ENCODE measurements at places on chromosomes 7 and 10.

DNA sequence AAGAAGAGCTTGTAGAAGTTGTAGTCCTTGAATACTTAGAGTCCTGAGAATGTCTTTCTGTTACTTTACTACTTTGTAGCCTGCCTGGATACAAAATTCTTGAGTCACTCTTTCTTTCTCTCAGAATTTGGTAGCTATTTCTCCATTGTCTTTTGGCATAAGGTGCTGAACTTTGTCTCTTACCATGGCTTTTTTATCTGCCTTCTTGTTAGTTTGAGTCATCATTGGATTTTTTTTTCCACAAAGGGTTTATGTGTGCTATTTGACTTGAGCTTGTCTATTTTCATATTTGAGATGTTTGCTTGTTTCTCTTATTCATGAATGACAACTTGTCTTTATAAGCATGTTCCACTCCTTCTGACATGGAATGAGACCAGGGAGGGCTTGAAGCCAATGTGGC, 74.5 kb upstream of the EXOC6 start:
- H3K27ac ChIP-seq: no peak overlapping the region
- no peaks in the 10 kb centered on the region for H3K4me1 ChIP-seq
- peaks cover 37% of the 10 kb centered on the region for H3K27me3 ChIP-seq
- no peak overlapping the region for H3K4me3 ChIP-seq
- no peak for DNase-seq

DNA sequence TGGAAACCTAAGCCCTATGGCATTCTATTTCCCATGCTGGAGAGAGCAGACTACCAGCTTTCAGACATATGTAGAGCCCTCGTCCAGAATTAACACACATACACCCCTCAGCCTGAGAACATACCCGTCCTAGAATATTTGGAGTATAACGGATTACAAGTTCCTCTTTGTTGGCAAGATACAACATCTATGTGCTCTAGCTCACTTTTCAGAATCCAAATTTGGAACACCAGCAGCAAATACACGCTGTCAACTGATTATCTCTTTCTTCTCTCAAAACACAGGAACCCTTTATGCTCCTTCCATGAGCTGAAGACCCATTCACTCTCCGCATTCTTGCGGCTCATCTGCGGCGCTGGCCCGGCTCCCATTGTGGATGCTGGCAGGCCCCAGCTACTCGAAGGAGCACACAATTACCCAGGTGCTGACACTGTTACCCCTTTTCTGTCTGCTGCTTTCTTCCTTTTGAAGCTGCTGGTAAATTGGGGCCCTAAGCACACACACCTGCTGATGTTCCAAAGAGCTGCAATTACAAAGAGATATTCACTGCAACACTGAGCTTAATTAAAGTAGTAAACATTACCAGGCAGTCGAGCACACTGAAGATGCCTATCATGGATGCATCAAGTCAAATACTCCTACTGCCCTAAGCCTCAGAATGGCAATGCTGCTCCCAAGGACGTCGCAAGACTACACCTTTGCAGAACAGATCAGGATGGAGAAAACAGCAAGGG, 70.0 kb downstream of the VOPP1 start:
- H3K36me3 ChIP-seq: no peaks in the 10 kb centered on the region
- H3K27ac ChIP-seq: no peak overlapping the region
- peaks cover 5% of the 10 kb centered on the region for H3K4me1 ChIP-seq
- H3K4me3 ChIP-seq: no peak overlapping the region
- H3K27me3 ChIP-seq: no peaks in the 10 kb centered on the region

- peak overlapping the region; percentile 91 for H3K4me3 ChIP-seq
- no peak for DNase-seq
- peak overlapping the region; percentile 71 for H3K27ac ChIP-seq
- H3K36me3 ChIP-seq: peaks cover 18% of the 10 kb centered on the region
Measured at GRCh38 chr7:41696323-41696916, 6.5 kb downstream of the INHBA start.

- H3K4me3 ChIP-seq: peak overlapping the region; percentile 43
- peaks cover 21% of the 10 kb centered on the region for H3K4me1 ChIP-seq
- peaks cover 4% of the 10 kb centered on the region for H3K36me3 ChIP-seq
- no peak for DNase-seq
- H3K27me3 ChIP-seq: no peaks in the 10 kb centered on the region
- H3K27ac ChIP-seq: no peak overlapping the region
Measured at GRCh38 chr10:102741726-102742237, 2.0 kb upstream of the WBP1L start.

DNA sequence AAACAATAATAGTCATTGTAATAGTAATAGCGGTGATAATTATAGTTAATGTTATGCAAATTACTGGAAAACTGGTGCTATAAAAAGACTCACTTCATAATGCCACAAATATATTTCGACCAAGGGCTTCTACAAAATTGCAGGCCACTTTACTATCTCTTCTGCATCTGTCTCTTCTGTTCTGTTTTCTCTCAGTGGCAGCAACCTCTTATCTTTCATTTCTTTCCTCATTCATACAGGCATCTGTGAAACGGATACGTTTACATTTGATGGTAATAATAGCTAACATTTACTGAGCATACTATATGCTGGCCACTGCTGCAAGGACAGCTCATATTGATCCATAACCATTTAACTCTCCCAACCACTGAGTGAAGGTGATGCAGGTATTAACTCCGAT, 537.4 kb upstream of the PFKP start:
- H3K4me3 ChIP-seq: no peak overlapping the region
- H3K36me3 ChIP-seq: no peaks in the 10 kb centered on the region
- no peak for DNase-seq
- no peaks in the 10 kb centered on the region for H3K4me1 ChIP-seq
- peaks cover 12% of the 10 kb centered on the region for H3K27me3 ChIP-seq

GRCh38 chr10:13949844-13950542, 363.2 kb downstream of the PRPF18 start:
- H3K4me3 ChIP-seq: peak overlapping the region; percentile 40
- peaks cover 18% of the 10 kb centered on the region for H3K36me3 ChIP-seq
- no peaks in the 10 kb centered on the region for H3K27me3 ChIP-seq
- H3K27ac ChIP-seq: peak overlapping the region; percentile 71
- H3K4me1 ChIP-seq: peaks cover 52% of the 10 kb centered on the region

DNA sequence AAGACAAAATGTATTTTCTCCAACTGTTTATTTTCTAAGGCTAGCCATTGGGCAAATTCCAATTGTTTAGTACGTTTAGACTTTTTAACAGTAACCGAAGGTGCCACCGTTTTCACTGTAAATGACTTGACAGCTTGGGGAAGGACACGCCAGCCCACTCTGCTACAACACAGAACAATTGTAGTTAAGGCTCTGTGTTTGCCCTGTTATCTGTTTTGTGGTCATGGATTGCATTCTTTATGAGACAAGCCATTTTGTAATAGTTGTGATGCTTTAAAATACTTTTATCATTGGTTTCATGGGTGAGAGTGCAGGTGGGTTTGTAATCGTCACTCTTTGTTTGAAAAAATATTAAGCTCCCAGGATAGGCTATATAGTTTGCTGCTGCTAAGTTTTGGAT, 6.6 kb upstream of the PITRM1 start:
- DNase-seq: no peak
- no peaks in the 10 kb centered on the region for H3K36me3 ChIP-seq
- no peak overlapping the region for H3K4me3 ChIP-seq
- H3K4me1 ChIP-seq: no peaks in the 10 kb centered on the region
- no peak overlapping the region for H3K27ac ChIP-seq

DNA sequence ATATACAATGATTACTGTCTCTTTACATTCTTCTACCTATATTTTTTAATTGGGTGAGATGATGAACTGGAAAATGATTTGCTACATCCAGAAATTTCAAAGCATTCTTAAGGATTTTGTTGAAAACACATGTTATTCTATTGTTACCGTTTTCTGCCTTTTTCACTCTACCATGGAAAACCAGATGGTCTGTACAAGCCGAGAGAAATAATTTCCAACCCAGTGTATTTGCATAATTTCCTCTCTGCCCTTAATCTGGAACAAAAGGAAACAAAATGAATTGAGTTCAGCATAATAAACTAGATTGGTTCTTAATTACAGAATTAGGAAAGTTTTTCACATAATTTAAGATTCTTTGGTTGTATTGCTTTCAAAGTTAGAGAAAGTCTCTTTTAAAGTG, 211.2 kb downstream of the CACNB2 start:
- H3K36me3 ChIP-seq: no peaks in the 10 kb centered on the region
- no peak overlapping the region for H3K4me3 ChIP-seq
- no peak for DNase-seq
- peaks cover 4% of the 10 kb centered on the region for H3K4me1 ChIP-seq
- H3K27me3 ChIP-seq: no peaks in the 10 kb centered on the region

DNA sequence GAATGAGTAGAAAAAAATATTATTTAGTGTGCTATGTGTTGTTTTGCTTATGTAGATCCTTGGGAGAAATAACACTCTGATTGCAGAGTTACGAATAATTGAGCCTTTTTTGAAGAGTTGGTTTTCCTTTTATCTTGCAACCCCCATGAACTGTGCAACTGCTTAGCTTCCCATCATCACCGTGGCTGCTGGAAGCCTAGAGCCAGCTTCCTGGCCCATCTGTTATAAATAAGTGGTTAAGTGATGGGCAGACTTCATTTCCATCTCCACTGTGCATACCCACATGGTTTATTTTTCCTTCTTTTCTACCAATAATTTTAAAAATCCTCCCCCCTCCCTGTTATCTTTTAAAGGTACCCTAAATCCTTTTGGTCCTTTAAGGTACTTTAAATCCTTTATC, 554.9 kb upstream of the GALNT17 start:
- peaks cover 31% of the 10 kb centered on the region for H3K4me1 ChIP-seq
- peaks cover 25% of the 10 kb centered on the region for H3K27me3 ChIP-seq
- H3K36me3 ChIP-seq: peaks cover 14% of the 10 kb centered on the region
- H3K4me3 ChIP-seq: no peak overlapping the region
- no peak overlapping the region for H3K27ac ChIP-seq

DNA sequence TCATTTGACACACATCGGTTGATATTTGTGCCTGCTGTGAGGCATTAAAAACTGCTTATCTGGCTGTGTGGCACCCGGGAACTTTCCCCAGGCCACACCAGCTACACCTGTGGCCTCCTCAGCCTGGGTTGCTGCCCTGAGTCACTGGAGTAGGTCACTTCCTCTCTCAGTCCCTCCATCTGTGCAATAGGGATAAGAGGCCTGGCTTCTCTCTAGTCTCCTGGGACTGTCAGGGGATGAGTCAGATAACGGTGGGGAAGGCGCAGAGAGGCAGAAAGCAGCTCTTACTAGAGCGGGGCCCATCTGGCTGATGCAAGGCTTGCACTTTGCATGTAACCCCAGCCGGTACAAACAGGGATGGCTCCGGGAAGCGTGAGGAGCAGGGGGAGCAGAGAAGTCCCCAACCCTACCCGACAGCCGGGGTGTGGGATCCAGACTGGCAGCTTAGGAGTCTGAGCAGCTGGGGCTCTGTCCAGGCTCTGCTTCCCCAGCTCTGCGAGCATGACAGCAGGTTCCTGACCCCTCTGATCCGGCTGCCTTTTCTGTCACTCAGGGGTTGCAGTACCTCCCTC, 34.0 kb downstream of the DNAJB12 start:
- peak overlapping the region; percentile 92 for H3K27ac ChIP-seq
- DNase-seq: no peak
- H3K27me3 ChIP-seq: peaks cover 2% of the 10 kb centered on the region

DNA sequence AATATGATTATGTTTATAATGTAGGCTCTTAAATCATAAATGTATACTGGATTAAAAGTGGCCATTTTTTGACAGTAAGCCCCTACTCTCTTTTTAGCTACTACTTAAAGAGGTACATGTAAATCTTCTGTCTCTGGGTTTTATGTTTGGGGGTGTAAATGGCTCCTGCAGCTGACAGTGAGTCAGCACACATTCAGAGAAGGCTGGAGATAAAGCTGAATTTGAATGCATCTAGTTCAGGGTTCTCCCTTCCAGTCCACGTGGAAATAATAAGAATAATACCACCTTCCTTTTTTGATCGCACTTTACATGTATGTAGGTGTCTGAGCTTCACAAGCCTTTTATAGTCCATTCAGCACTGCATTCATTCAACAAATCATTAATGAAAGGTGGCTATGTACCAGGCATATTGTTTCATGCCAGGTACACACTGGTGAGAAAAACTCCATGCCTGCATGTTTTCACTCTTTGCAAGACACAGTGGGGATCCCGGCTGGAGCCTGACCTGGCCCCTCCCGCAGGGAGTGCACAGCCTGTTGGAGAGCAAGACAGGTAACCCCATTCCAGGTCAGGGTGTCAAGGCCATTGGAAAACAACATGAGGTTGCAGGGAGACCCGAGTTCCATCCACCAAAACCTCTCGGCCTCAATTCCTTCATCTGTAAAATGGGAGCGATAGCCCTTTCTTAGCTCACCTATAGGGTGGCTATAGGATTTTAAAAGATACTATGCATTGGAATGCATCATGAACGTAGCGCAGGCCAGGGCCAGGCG, 107.5 kb upstream of the ANLN start:
- H3K27me3 ChIP-seq: peaks cover 15% of the 10 kb centered on the region
- no peak overlapping the region for H3K27ac ChIP-seq
- peaks cover 45% of the 10 kb centered on the region for H3K4me1 ChIP-seq
- no peaks in the 10 kb centered on the region for H3K36me3 ChIP-seq
- H3K4me3 ChIP-seq: no peak overlapping the region

DNA sequence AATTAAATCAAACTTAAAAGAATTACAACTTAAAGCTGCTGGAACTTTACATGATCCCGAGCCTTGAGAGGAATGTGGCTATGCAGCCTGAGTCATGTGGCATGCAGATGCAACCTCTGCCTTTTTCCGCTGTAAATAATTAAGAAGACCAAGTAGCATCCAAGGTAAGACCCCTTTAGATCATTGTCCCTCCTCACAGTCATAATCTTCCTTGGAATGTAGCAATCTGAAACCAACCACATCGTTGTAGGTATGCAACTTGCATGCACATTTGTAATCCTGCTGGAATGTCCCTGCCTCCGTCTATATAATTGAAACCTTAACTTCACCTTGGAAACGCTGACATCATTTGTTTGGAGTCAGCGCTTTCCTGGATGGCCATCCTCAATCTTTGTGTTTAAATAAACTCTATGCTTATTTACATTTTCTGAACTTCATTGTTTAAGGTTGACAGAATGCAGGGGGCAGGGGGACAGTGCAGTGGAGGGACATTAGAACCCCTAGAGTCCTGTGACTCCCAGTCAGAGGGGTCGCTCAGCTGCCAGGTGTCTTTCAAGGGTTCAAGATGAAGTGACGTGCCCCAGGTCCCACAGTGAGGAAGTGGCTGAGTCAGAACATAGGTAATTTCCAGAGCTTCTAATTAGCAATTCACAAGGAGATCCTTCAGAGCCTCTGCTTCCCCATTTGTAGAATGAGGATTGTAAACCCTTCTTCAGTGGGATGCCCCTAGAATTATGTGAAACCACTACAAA, 110.7 kb downstream of the RALA start:
- peaks cover 3% of the 10 kb centered on the region for H3K36me3 ChIP-seq
- peak overlapping the region; percentile 88 for H3K4me3 ChIP-seq
- DNase-seq: no peak
- peak overlapping the region; percentile 95 for H3K27ac ChIP-seq

GRCh38 chr10:18436902-18437301, 214.5 kb downstream of the NSUN6 start:
- H3K4me1 ChIP-seq: no peaks in the 10 kb centered on the region
- H3K36me3 ChIP-seq: no peaks in the 10 kb centered on the region
- H3K27me3 ChIP-seq: no peaks in the 10 kb centered on the region
- H3K4me3 ChIP-seq: no peak overlapping the region
- DNase-seq: no peak

Measured in type B pancreatic cell (in vitro differentiated cells).